ENCODE measurements at places on chromosomes 1 and 21. TPM values are rescaled to one million over a fixed set of nuclear protein-coding genes. Genes with fewer than 3 reads are reported as not detected.
A peak's percentile ranks its signal among the peaks of the same experiment; 100 is the strongest.

The OR10Z1 gene
- total RNA-seq: not detected

The FBXO2 gene
- 2.7 TPM for total RNA-seq

The CRYAA gene
- total RNA-seq: not detected

The MAN1C1 gene
- total RNA-seq: 20.0 TPM

The RSPO1 gene
- total RNA-seq: 1.7 TPM

The CLEC20A gene
- total RNA-seq: not detected

The CFHR4 gene
- not detected for total RNA-seq

The RHD gene
- total RNA-seq: not detected

The AMY1B gene
- 0.85 TPM for total RNA-seq

The FAM3B gene
- 0.60 TPM for total RNA-seq

The ZNF326 gene
- 22.6 TPM for total RNA-seq

DNA sequence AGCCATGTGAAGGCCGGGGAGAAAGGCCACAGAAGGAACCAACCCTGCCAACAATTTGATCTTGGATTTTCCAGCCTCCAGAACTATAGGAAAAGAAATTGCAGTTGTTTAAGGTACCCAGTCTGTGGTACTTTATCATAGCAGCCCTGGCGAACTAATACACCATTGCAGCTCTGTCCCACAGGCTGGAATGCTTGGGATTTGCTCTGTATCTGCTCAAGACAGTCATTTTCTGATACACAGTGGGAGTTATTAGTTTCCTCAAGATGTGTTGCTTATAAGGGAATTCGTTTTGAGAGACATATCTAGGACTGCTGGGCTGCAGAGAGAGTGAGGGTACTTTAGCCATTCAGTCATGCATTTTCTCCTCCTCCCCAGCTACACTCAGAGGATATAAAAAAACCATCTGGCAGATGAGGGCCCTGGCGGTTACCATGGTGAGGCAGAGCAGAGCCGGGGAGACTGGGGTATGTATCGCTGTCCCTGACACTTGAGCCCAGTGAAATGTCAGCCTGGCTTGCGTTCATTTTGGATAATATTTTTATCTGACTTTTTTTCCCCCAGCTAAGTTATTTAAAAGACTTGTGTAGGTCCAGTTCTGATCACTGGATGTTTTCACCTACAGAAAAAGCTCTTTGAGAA lies 104.6 kb downstream of the DIRAS3 start:
- peak; percentile 68 for DNase-seq

GRCh38 chr1:115134850-115135480 lies 45.7 kb upstream of the TSPAN2 start:
- DNase-seq: no peak

DNA sequence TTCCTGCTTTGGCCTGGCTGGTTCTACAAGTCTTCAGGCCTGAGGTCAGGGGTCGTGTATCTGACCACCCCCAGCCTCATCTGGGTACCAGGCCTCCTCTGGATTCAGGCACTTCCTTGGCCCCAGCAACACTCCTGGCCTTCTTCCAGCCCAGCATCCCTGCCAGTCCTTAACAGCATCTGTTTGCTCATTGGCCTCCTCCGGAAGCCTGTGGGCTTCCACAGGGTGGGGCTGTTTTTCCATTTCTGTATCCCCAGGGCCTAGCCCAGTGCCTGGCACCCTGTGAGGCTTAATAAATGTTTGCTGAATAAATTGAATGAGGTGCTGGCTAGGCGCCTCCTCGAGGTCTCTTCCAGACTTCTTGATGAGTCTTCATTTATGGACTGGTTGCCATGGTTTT lies 21.5 kb upstream of the GPR37L1 start:
- no peak for DNase-seq

GRCh38 chr1:175757381-175758015 lies 14.1 kb upstream of the TNR start:
- DNase-seq: no peak

DNA sequence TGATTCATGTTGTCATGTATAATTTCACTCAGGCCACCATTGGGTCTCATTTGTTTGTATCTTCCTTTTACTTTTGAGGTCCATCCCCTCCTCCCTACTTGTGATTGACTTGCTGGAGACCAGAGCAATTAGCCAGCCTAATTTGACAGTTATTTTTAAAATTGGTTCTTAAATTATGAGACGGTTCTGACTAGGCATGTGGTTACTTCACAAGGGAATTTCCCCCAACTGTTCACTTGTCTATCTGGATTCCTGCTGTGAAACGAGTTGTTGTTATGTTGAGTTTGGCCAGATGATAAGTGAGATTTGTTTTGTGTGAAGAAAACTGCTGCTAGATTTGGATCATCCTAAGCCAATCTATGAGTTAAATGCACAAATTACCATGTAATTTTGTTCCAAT lies 359.1 kb downstream of the BARHL2 start:
- no peak for DNase-seq

DNA sequence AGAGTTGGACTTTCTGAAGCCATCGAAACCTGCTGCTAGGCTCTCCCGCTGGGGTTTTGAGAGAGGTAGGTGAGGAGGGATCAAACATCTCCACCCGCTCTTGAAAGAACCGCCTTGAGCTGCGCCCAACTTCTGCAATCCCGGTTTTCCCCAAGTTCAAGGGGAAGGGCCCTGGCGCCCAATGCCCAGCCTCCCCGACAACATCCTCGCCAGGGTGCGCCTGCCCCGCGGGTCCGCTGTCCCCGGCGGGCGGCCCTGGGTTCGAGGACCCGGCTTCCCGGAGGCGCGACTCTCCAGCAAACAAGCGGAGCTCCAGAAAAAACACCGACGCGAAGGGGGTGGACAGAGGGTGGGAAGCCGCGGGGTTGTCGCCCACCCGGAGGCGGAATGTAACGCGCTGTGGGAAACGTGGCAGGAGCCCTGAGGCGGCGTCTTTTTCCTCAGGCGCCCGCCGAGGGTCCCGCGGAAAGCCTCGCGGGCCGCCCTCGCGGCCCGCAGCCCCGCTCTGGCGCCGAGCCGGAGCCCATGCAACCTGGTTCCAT lies 607 bp downstream of the BTG3 start:
- DNase-seq: peak; percentile 27

DNA sequence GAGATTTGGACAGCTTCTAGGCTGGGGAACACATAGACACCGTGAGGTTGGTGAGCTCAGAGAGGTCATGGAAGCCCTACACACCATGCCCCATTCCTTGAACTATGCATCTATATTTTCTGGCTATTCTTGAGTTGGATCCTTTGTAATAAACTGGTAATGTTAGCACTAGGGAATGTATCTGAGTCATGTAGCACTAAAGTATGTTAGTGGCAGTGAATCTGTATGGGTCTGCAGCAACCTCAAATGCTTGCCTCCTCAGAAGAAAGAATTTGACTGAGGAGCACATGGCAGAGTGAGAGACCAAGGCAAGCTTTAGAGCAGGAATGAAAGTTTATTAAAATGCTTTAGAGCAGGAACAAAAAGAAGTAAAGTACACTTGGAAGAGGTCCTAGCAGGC lies 43.7 kb upstream of the LRRC7 start:
- DNase-seq: no peak

DNA sequence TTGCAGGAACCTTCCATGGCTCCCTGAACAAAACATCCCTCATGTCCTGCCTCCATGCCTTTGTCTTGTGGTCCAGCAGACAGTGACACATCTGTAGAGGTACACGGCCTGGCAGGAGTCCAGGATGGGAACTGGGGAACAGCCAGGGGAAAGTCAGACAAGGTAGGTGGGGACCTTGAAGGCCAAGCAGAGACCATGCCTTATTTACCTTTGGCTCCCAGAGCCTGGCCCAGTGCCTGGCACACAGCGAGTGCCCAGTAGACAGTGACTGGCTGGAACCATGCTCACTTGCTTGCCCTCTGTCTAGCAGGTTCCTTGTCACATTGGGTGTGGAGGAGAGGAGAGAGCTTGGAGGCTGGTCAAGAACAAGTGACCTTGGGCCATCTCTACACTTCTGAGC lies 81.0 kb downstream of the BCAR3 start:
- DNase-seq: no peak

DNA sequence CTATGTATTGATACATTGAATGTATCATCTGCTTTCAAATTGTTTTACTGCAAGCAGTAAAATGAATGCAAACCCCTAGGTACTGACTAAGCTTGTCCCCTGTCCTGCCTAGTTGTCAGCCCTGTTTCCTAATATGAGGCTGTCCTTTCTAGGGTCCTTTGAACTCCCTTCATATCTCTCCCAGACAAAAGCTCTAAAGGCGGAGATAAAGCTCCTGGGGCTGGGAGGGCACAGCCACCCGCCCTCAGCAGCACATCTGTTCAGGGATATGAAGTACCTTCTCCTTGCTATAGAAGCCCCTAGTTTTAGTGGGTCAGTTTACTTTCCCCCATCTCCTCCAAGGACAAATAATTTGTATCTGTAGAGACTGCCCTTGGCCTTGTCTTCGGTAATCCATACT lies 93.1 kb upstream of the ETS2 start:
- no peak for DNase-seq

DNA sequence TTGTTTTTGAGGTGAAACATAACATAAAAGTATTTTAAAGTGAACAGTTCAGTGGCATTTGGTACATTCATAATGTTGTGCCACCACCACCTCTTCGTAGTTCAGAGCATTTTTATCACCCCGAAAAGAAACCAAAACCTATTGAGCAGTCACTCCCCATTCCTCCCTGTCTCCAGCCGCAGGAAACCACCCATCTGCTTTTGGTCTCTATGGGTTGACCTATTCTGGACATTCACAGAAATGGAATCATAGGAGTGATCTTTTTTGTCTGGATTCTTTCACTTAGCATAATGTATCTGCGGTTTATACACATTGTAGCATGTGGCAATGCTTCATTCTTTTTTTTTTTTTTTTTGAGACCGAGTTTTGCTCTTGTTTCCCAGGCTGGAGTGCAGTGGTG lies 141.2 kb downstream of the VPS13D start:
- DNase-seq: no peak

DNA sequence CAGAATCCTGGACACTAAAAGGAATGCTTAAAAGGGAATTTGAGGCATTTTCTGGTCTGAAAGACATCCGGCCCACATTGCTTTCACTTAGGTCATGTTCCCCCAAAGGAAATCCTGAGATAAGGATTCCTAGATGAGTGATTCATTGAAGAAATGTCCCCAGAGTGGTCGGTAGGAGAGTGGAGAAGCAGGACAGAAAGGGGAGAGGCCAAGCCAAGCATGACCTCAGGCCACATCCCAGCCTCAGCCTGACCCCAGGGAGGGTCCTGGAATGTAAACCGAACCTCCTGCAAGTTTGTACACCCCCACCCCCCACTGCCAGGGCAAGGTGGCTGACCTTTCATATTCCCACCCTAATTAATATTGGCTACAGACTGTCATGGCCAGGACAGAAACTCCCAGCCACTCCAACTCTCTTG lies 16.6 kb downstream of the HIVEP3 start:
- DNase-seq: no peak

DNA sequence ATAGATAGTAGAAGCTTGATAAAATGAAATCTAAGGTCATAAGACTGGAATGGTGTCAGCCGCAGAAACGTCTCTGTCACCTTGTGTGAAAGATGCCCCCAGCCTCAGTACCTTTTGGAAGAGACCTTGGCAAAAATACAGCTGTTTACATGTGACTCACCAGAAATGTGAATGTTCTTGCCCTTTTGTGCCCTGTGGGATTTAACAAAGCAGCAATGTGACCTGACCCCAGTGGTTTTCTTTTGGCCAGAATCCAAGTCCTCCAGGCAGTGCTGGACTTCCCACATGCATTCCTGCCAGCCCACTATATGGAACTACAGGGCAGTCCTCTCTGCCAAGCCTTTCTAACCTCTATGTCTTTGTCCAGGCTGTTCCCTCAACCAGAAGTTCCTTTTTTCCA lies 27.2 kb upstream of the LRRC8C start:
- DNase-seq: no peak

DNA sequence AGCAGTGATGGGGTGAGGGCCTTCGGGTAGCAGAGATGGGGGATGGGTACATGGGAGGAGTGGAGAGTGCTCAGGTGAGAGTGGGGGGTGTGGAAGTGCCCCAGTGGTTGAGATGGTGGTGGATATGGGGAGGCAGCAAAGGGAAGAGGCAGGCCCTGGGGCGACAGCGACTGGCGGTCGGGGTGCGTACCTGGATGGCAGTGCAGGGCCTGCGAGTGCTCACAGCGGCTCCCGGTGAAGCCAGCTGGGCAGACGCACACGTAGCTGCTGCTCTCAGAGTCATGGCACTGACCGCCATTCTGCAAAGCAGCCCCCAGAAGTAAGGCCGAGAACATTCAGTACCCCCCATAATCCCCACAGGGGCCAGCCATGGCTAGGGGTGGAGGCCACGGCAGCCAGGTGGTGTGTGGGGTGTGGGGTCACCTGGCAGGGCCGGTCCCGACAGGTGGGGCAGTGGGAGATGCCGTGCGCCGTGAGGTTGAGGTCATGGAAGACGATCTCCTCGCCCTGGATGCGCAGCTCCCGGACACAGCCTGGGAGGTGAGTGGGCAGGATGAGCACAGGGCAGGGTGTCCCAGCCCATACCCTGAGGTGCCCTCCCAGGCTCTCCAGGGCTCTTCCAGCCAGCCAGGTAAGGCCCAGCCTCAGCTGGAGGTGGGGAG lies 18.9 kb downstream of the LDLRAD2 start:
- no peak for DNase-seq

GRCh38 chr1:147611021-147611426 lies 59.3 kb downstream of the ACP6 start:
- DNase-seq: no peak

DNA sequence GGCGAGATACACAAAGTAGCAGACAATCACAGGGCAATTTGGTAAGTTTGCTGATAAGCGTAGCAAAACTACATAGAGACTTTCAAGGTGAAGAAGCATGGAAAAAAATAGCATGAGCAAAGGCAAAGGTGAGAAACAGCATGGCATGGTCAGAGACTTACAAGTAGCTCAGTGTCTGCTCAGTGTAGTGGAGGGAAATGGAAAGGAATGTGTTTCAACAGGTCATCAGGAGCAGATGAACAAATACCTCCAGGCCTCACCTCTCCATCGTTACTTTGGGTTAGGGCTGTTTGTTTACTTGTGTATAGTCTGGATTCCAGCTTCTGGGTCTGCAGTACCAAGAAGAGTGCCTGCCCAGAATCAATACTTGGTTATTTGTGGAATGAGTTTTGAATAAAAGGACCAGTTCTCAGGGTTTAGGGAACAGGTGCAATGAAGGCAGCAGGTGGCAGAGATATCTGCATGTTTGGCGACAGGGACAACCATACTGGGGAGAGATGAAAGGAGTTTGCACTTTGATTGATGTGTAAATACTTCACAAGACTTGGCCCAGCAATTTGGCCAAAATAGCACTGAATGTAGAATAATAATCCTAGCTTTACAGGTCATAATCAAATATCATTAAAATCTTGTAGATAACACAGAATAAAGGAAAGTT lies 97.0 kb upstream of the FGGY start:
- DNase-seq: no peak

- DNase-seq: no peak
These were observed 4.1 kb upstream of the IRF2BP2 start for GRCh38 chr1:234614081-234614489.

GRCh38 chr1:218517459-218517858 lies 172.3 kb downstream of the TGFB2 start:
- no peak for DNase-seq

- no peak for DNase-seq
These were observed 132.5 kb upstream of the SYT6 start for GRCh38 chr1:114286179-114286578.

Measured in ovary (tissue), 10 donors.